ENCODE measurements at places on chromosomes 2 and 18.

- no peak for DNase-seq
These were observed 676.1 kb upstream of the GYPC start for GRCh38 chr2:125979886-125980285.

- no peak for DNase-seq
These were observed 104.2 kb upstream of the PID1 start for GRCh38 chr2:229375251-229375650.

GRCh38 chr2:95016616-95017015 lies 8.9 kb upstream of the MAL start:
- no peak for DNase-seq

DNA sequence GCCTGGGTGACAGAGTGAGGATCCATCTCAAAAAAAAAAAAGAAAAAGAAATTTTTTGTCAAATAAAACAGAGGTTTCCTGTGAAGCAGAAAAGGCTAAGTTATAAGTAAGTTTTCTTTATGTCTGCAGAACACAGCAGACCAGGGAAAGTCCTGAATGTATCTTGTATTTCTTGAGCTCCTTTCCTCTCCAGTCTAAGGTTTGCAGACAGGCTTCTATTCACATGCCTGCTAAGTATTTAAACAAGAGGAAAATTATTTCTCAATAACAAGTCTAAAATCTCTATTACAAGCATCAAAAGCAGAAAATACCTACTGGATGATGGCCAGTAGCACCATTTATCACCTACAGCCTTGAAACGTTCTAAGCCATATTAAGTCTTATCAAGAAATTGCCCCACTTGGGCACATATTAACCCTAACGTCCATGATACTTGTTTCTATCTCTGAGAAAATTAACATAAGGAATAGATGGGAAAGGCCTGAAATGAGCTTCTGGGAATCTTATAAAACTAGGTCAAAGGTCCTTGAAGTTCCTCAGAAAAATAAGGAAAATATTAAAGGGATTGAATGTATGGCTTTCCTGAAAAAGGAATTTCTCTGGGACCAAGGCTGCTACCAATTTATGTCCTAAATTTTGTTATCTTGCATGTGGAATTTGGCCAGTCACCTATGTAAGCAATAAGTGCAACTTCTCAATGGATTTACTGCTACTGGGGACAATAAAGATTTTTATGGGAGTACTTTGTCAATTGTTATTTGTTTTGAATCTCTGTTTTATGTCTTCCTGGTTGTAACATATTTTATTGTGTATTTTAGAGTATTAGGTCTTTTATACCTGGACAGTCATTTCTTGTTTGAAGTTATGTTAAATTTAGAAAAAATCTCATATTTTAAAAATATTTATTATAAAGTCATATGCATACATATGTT lies 3.0 kb upstream of the REG1A start:
- no peak for DNase-seq

GRCh38 chr18:67080601-67081000 lies 435.9 kb downstream of the DSEL start:
- no peak for DNase-seq

DNA sequence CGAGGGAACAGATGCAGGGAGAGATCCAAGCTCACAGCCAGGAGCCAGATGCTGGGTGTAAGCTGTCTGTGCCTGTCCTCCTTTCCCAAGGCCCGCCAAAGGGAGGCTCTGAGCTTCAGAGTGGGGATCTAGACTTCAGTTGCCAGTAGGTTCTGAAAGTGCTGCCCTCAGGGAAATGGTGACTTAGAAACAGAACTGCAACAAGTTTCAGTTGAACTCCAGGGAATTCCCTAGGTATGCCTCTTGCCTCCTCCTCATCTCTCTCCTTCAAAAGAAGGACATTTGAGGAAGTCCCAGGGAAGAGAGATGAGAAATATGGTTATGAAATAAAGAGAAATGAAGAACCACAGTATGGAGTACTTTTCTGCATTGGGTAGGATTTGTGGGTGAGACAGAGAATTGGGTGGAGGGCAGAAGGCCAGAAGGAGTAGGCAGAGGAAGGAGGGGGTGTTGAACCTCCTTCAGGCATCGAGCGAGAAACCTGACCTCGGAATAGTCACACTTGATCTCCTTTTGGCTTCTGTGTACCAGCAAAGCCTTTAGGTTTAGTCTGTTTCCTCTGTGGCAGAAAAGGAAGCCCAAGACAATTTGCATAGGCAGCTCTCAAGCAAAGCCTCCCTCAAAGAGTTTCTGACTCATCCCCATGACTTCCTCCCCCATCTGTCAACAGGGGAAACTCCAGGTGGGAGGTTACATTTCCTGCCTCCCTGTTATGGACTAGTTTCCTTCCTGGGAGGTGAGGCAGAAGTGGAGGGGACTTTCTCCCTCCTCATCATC lies 45.7 kb downstream of the QPCT start:
- DNase-seq: peak; percentile 16

DNA sequence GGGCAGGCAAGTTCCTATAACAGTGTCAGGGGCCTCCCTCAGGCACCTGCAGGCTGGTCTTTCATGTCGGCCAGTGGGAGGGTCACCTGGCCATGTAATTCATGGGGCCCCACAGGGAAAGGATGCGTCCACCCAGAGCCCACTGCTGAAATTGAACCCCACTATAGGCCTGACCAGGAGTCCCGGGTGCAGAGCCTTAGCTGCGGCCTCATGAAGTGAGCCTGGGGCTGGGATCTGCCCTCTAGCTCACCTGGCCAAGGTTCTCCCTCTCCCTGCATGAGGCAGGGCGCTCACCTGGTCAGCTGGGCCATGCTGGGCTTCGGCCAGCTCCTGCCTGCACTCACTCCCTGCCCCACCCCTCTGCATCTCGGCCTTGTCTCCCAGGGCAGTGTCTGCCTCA lies 41.1 kb downstream of the C1QL2 start:
- DNase-seq: no peak

DNA sequence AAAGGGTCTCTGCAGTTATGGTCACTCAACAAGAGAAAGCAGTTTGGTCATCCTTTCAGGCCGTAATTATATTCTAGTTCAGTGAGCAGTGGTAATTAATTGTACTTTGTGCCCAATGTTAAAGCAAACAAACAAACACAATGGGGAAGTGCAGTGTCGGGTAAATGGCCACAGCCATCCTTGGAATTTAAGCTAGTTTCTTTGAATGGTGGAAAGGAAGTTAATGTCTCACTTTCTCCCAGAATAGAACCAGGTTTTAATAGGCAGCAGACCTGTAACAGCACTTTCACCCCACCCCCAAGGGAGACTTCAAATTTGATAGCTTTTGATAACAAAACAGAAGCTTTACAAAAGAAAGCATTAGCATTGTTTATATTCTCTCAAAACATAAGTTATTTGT lies 20.0 kb upstream of the ITGAV start:
- no peak for DNase-seq

DNA sequence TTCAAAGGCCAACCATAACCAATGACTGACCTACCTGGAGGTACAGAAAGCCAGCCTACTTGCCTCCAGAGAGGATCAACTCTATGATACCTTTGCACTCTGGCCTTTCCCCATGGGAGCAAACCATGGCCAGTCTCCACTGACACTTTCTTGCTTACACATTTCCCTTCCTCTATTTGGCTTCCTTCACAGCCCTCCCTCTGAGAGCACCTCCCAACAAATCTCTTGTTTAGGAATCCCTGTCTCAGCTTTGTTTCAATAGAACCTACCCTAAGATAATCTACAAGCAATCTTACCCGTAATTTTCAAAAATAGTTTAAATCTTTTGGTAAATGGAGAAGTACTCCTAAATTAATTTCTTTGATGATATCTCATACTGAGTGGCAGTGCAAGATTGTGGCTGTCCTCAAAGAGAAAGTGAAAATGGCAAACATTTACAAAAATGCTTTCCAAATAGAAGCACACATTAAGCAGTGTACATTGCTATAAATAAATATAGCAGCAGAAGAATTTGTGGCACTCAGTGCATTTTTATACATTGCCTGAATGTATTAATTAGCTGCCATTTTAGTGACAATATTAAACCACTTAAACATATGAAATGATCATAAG lies 140.6 kb downstream of the CCDC148 start:
- no peak for DNase-seq

DNA sequence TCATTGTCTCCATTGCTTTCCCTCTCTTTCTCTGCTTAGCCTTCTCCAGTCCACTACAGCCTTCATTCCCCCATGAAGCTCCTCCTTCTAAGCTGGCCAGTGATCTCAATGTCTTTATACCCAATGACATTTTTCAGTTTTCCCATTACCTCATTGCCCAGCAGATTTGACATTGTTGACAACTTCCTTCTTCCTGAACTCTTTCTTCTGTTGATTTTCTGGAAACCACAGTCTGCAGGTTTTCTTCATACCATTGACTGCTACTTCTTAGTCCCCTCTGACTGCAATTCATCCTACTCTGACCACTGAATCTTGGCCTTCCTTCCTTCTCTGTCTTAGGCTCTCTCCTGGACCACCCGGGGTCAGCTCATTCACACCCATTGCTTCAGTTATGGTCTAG lies 22.9 kb upstream of the SPP2 start:
- DNase-seq: no peak

- no peak for DNase-seq
These were observed 15.4 kb downstream of the ZBTB7C start for GRCh38 chr18:48393776-48394175.

- no peak for DNase-seq
These were observed 61.5 kb downstream of the MBP start for GRCh38 chr18:77071061-77071460.

GRCh38 chr2:199025146-199025545 lies 432.6 kb downstream of the SATB2 start:
- no peak for DNase-seq

GRCh38 chr2:59939236-59939635 lies 614.2 kb downstream of the BCL11A start:
- DNase-seq: no peak

DNA sequence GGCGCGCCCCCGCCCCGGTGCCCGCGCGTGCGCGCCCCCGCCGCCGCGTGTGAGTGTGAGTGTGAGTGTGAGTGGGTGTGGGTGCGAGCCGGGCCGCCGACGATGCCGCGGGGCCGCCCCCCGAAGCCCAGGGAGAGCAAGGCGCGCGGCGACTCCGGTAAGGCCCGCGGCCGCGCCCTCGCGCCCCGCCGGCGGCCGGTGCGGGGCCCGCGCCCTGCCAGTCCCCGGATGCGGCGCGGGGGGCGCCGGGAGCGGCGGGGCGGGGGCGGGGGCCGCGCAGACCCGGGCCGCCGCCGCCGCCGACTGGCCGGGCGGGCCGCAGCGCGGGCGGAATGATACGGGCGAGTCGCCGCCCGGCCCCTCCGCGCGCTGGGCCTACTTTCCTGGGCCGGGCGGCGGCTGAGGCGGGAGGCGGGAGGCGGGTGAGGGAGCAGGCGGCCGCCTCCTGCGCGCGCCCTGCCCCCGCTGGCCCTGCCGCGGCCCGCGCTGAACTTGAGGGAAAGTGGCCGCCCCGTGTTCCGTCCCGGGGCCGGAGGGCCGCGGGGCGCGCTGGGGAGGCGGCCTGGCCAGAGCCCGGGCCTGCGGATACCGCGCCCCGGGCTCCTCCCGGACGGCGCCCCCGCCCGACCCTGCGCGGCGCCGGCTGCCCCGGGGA lies at the start of gene ZNF236:
Gene ZNF236 (plus strand): TSS at position 52 of the 655 bp plus-strand sequence. CDS start 51 bp downstream, at position 103.
- peak; percentile 41 for DNase-seq

DNA sequence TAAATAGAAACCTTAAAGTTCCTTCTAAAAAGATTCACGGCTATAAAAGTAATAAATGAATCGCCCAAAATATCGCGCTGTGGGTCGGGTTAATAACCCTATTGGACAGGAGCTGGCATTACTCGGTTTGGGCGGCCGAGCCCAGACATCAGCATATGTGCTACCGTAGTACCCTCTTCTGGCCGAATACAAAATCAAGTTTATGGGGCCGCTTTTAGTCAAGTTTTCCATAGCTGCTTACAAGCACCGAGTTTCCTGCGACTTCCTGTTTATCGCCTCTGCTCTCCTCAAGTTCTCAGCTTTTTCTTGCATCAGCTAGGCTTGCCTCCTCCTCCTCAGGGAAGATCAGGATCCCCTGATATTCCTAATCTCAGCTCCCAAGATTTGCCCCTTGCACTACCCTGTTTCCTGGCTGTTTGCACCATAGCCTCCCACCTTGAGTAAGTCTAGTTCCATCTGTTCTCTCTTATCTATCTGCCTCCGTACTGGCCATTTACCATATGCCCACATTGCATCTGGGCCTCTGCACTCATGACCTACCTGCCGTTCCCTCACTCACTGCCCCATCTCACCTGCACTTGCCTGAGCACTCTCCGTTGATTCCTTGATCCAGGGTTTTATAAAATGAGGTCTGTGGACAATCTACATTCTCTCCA lies 56.1 kb downstream of the SLC35F5 start:
- DNase-seq: no peak

- no peak for DNase-seq
These were observed 290.8 kb downstream of the SLC4A3 start for GRCh38 chr2:219918254-219918653.

GRCh38 chr2:55827855-55828254 lies 95.7 kb downstream of the EFEMP1 start:
- DNase-seq: no peak

DNA sequence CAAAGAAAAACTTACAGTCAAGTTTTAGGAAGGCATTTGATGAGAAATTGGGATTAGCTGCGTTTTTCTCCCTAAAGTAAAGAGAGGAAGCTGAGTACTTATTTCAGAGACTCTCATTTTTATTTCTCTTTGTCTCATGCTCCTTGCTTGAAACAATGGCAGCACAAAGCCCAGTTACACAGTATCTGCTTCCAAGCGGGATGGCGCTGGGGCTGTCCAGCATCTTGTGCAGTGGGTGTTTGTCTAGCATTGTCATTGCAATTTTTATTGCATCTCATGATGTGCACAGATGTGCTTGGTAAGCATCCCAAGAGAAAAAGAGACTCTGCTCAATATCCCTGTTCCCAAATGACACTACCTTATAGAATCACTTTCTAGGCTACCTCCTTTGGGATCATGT lies 102.8 kb upstream of the ZNF521 start:
- no peak for DNase-seq

- no peak for DNase-seq
These were observed 177.4 kb upstream of the FN1 start for GRCh38 chr2:215613280-215613679.

- no peak for DNase-seq
These were observed 8.0 kb downstream of the SNORC start for GRCh38 chr2:232877940-232878511.

GRCh38 chr2:52594026-52594425 lies 1173.6 kb upstream of the CHAC2 start:
- no peak for DNase-seq

GRCh38 chr2:127818241-127818640 lies 7.3 kb upstream of the WDR33 start:
- DNase-seq: no peak

GRCh38 chr2:29259221-29259620 lies 144.0 kb downstream of the CLIP4 start:
- DNase-seq: no peak

Data from stimulated activated CD8-positive, alpha-beta memory T cell treated with anti-CD3 and anti-CD28 coated beads, Interleukin-2, amount 100 ng/mL, for 1 hour (primary cell).